ENCODE measurements at places on chromosomes 5 and 9.
A peak's percentile ranks its signal among the peaks of the same experiment; 100 is the strongest.

DNA sequence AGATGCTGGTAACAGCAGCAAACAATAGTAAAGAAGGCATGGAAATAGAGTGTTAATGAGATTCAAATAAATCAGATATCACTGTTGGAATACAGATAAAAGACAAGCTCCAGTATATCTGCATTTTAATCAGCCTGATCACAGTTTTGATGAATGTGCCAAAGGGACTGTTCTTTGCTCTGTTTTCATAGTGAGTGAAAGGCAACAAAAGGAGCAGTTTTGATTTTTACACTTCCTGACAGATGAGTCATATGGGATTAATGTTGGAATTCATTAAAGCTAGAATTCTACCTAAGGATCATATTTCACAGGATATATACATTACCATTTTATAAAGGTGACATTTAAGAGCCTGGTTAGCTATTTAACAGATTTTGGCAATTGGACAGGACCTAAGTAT lies 743.3 kb upstream of the PTPRD start:
- DNase-seq, result no peak

DNA sequence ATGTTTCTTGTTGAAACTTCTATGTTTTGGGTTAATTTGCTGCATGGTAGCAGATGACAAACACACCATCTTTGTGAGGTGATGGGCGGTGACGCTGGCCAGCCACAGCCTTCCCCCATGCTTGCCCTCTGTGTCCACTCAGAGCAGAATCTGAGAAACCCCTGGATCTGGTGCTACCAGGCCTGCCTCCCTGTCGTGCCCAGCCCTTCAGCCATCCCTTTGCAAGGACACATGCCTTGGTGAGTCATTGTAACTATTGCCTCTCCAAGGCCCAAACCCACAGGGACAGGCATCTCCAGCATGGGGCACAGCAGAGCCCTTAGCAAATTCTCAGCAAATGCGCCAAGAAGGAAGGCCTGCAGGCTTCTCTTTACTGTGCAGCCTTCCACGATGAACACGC lies 48.1 kb upstream of the FCN1 start:
- DNase-seq, result no peak

GRCh38 chr9:27590651-27591050 lies 17.4 kb upstream of the C9orf72 start:
- no peak for DNase-seq

GRCh38 chr5:113675166-113675565 lies 161.7 kb downstream of the YTHDC2 start:
- DNase-seq, result no peak

GRCh38 chr9:68780720-68781119 lies 75.7 kb downstream of the PIP5K1B start:
- DNase-seq, result no peak

- DNase-seq, result no peak
Observed at GRCh38 chr5:90875456-90875855, 316.9 kb downstream of the ADGRV1 start.

GRCh38 chr9:114163517-114163951 lies 8.2 kb downstream of the COL27A1 start:
- peak; percentile 36 for DNase-seq

- DNase-seq, result no peak
Observed at GRCh38 chr9:89889865-89890264, 285.1 kb downstream of the GADD45G start.

DNA sequence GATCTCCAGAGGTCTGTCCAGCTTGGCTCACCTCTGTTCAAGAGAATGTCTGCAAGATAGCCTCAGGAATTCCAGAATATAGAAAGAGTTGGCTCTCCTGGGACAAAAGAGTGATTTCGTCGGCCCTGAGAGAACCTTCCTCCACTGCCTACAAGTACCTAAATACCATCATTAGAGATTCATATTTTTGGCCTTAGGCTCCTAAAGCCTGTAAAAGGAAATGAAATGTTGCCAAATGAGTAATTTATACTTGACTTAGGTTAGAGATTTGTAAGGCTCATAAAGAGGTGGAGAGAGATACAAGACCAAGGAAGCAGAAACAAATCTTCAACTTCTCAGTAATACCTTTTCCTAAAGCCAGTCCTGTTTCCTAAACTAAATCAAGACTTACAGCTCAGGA lies 146.2 kb downstream of the CCDC192 start:
- DNase-seq, result no peak

DNA sequence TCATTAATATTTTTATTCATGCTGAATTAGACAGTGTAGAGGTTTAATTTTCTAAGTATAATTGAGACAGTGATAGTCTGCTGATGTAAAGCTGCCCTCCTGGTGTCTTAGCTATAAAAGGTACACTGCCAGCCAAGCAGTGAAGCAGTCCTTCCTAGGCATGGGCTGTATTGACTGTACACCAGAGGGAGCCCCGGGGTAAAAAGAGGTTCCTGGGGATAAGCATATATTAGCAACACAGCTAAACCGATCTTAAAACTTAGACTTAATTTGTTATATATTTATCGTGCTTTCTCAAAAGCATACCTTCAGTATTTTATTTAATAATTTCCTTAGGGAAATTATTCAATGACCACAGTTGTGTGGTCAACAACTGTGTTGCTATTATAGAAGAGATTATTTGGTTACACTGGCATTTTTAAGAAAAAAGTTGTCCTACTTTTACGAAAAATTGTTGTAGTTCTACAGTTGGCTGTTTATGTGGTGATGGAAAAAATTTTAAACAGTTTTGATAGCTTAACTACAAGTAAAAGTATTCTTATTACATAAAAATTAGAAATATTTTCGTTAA lies 68.8 kb downstream of the ELL2 start:
- no peak for DNase-seq

GRCh38 chr5:81893961-81894360 lies 77.9 kb upstream of the ATG10 start:
- DNase-seq, result no peak

GRCh38 chr9:110580850-110581249 lies 1.3 kb upstream of the SVEP1 start:
- DNase-seq, result no peak

- DNase-seq, result no peak
Observed at GRCh38 chr5:53257806-53258373, 148.3 kb upstream of the MOCS2 start.

DNA sequence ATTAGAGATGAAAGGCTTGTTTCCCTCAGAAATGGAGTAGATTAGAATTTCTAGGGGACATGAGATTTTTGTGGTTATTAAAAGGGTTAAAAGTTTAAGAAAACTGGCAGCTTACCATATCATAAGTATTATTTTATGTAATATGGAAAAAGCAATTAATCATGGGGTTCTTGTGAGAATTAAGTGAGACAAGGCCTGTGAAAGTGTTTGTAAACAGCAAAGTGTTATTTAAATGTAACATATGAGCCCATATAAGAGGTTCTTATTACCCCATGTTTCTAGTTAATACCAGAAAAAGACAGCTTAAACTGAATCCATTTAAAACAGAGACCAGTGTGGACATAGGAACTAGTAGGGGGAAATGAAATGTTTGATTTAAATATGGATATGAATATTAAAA lies 241.1 kb upstream of the PIK3R1 start:
- DNase-seq, result no peak

DNA sequence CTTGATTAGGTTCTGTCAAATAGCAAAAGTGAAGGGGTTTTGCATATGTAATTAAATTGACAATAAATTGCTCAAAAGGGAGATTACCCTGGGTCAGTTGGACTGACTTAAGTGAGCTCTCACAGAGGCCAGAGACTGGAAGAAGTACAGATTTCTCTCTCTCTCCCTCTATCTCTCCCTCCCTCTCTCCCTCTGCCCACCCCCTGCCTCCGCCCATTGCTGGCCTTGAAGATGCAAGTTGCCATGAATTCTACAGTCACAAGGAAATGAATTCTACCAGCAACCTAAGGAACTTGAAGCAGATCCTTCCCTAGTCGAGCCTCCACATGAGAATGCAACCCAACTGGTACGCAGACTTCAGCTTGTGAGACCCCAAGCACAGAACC lies 119.2 kb downstream of the LPAR1 start:
- no peak for DNase-seq

DNA sequence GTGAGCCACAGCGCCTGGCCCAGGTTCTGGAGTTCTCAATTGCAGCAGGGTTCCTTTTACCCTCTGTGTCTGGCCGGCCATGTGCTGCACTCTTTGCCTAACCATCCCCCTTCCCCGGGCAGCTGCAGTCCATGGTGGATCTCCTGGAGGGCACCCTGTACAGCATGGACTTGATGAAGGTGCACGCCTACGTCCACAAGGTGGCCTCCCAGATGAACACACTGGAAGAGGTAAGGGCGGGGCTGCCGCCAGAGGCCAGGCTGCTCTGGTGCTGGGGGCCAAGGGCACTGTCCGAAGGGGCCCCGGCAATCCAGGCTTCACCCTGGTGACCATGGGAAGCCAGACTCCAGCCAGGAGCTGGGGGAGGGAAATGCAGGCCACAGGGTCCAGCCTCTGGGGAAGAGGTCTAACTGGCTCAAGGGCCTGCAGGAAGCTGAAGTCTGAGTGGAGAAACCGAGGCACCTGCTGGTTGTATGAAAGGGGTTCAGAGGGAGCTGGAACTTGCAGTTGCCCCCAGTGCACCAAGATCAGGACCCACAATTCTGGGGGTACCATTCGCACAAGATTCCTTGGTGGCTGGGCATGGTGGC lies 18.1 kb downstream of the OLFML2A start:
- DNase-seq, result no peak

GRCh38 chr5:172447646-172448365 lies 6.5 kb downstream of the SH3PXD2B start:
- DNase-seq, result no peak

DNA sequence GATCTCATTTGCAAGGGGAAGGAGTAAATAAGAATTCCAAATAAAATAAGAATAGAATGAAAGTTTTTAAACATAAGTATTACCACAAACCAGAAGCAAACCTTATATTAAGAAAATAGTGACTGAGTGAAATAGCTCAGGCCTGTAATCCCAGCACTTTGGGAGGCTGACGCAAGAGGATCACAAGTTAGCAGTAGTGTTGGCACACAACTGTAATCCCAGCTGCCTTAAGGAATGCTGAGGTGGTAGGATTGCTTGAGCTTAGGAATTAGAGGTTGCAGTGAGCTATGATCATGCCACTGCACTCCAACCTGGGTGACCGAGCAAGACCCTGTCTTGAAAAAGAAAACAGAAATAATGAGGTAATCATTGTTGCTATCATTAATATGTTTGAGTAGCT lies 47.0 kb downstream of the APC start:
- no peak for DNase-seq

DNA sequence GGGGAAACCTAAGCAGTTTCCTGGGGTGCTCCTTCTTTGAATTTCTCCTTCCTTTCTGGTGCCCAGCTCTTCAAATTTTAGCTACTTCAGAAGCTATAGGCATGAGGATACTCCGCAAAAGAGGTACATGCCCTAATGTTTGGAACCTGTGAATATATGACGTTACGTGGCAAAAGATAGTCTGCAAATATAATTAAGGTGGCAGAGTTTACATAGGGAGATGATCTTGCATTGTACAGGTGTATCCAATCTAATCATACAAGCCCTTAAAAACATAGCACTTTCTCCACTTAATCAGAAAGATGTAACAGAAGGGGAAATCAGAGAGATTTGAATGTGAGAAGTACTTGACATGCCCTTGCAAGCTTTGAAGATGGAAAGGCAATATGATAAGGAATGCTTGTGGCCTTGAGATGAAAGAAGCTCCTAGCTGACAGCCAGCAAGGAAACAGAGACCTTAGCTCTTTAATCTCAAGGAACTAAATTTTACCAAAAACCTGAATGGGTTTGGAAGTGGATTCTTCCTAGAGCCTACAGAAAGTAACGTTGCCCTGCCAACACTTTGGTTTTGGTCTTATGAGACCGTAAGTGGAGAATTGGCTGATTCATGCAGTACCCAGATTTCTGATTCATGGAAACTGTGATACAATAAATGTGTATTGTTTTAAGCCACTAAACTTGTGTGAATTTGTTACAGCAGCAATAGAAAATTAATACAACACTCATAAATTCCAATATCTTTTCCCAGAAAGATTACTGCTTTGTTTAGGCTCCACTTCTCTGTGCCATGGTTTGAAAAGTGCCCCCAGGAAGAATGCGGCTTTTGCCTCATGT lies 268.4 kb downstream of the FAM170A start:
- DNase-seq, result no peak

DNA sequence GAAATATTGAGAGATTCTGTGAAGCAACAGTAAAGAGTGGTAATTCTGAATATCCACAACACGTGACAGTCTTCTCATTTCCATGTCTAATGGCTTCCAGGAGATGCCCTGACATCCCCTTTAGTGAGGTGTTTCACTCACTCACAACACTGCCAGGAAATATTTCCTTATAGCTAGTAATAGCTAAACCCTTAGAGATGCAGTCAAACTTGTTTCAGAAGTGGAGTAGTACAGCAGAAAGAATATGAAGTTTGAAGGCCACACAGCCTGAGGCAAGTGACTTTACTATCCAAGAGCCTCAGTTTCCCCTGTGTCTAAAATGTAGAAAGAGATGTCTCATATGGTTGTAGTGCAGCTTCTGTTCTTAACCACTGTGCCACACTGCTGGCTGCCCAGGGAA lies 139.2 kb downstream of the CDK5RAP2 start:
- DNase-seq, result no peak

Measured in cortex of kidney (tissue), 1 donor.